Large intestine (tissue), 12 donors: ENCODE measurements at places on chromosomes 4 and X. TPM values are rescaled to one million over a fixed set of nuclear protein-coding genes. Genes with fewer than 3 reads are reported as not detected.

The CCDC120 gene
- polyA plus RNA-seq: 27.3 TPM

DNA sequence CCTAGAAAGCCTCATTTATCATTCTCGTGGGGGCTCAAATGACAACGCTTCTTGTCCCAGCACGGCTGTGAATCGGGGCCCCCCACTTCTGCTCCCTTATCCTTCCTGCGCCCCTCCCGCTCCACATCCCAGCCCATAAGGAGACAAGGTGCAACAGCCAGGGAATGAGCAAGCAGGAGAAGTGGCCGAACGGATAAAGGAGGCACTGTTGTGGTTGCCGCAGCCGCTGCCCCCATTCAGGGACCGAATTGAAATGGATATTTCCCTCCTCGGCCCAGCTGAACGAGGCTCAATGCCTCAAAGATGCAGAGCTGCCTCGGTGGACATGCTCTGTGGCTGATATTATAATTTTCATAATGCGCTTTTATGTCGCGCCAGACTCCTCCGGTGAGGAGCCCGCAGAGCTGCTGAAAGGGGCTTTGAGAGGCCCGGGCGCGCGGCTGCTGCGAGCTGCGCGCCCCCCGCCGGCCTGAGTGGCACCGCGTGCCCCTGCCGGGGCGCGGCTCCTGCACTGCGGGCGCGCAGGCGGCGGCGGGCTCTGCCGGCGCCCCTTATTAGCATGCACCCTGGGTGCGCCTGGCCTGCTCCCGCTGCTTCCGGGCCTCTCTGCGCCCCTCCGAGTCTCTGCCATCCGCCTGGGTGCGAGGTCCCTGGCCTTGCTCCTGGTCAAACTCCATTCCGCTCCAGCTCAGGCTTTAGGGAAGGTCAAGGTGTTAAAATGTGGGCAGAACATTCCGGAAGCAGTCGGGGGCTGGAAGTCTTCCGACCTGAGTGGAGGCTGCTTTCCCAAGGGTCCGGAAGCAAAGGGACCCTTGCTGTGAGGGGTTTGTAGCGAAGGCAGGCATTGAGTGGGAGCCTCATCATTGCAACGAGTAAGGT is 68.2 kb upstream of the TMEM33 start:
- no peak for DNase-seq

The SLC6A14 gene
- polyA plus RNA-seq: 1.1 TPM

DNA sequence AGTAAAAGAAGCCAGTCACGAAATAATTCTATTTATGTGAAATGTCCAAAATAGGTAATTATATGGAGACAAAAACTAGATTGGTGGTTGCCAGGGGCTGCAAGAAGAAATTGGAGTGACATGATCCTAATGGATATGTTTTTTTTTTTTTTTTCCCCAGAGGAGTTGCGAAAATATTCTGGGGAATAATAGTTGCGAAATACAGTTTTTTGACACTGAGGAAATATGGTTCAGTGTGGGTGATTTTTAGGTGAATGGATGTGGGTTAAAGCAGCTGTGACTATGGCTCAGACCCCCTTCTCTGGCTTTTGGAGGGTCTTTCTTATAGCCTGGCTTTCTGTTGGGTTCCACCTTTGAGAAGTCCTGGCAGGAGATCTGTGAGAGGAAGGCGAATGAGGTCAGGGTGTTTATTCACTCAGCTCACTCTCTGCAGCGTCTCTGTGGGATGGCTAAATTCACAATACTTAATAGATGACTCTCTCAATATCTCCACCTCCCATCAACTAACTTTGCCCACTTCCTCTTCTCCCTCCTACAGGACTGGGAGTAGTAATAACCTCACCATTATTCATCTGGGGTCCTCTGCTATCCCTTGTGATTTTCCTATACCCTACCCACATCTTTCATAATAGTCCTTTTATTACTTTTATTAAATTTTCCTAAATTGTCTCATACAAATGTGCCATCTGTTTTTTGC is 15.3 kb upstream of the RAB9B start:
- DNase-seq: no peak

The POF1B gene
- polyA plus RNA-seq: 47.5 TPM

GRCh38 chr4:84965553-84966381 is 723 bp downstream of the WDFY3 start:
- DNase-seq: peak; percentile 69

The MND1 gene
- polyA plus RNA-seq: 6.8 TPM

DNA sequence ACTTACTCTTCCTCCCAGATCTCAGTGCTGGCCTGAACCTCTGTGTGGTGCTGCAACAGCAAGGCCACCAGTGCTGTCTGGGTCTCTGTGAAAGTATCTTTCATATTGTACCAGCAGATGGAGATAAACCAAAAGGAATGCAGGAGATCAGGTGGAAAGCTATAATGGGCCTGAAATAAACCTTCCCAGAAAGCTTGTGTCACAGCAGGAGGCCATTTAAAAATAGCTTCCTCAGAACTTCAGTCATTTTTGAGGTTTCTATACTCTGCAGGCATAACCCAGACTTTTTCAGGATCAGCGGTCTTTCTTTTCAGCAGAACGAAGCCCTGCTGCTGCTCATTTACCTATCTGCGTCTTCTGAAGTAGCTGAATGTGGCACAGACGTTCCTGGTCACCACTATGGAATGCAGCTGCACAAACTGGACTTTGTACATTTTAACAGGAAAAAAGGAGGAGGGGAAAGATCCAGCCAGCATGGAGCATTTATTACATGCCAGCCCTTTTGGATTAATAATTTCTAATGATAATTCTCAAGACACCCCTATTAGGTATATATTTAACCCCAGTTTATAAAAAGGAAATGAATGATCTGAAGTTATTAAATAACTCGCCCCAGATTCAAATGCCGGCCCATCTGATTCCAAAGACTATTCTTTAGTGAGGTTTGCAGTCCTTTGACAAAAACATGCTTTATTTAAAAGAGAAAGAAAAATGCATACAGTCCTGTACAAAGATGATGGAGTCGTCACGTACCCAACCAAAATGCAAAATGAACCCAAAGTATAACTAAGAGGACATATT is 119.7 kb downstream of the NFKB1 start:
- peak; percentile 86 for DNase-seq

DNA sequence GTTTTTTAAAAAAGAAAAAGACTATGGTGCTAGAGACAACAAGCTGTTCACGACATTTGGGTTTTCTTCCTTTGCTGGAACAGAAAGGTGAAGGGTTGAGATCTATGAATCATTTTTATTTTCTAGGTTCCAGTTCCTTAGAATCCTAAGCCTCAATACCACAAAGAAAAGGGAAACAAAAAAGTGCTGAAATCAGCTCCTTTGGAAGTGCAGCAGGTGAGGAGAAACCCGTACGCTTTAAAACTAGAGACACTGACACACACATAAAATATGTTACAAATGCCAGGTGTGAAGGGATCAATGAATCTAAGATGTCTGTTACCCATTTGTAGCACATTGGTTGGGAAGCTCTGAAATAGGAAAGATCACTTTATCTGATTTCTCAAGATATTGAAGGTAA is 125.2 kb downstream of the AREG start:
- no peak for DNase-seq

GRCh38 chrX:147174591-147174990 is 360.0 kb upstream of the CXorf51A start:
- no peak for DNase-seq

GRCh38 chr4:103075894-103076746 is 441 bp downstream of the SLC9B2 start:
- peak; percentile 78 for DNase-seq

DNA sequence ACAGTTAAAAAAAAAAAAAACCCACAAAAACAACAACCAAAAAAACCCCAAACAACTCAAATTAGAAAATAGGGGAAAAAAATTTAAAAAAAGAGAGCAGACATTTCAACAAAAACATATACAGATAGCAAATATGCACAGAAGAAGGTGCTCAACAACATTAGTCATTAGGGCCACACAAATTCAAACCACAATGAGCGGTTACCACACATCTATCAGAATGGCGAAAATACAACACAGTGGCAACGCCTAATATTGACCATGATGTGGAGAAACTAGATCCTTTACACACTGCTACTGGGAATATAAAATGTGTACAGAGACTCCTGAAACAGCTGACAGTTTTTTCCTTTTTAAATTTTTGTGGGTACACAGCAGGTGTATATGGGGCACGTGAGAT is 19.4 kb downstream of the LYAR start:
- no peak for DNase-seq

- no peak for DNase-seq
These were observed 101.5 kb downstream of the DHX15 start for GRCh38 chr4:24482871-24483270.

The CDX4 gene
- not detected for polyA plus RNA-seq

The CEP44 gene
- polyA plus RNA-seq: 22.2 TPM

The IGFBP7 gene
- polyA plus RNA-seq: 90.4 TPM

DNA sequence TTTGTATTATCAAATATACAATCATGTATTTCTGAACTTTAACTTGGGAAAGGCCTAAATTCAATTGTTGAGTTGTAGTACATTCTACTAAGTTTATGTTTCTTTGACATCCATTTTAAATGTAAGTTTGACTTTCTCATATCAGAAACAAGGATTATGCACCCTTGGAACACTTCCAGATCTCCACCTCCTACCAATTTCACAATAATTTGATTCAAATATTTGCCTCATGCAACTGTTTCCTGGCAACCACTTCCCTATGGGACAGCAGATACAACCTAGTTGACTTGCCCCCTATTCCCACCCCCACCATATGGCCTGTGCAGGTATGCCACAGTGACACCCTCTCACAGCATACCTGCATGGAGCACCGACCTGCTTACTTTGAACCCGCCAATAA is 506.4 kb upstream of the PABPC4L start:
- no peak for DNase-seq

GRCh38 chrX:29490606-29491005 is 724.8 kb upstream of the MAGEB2 start:
- no peak for DNase-seq

DNA sequence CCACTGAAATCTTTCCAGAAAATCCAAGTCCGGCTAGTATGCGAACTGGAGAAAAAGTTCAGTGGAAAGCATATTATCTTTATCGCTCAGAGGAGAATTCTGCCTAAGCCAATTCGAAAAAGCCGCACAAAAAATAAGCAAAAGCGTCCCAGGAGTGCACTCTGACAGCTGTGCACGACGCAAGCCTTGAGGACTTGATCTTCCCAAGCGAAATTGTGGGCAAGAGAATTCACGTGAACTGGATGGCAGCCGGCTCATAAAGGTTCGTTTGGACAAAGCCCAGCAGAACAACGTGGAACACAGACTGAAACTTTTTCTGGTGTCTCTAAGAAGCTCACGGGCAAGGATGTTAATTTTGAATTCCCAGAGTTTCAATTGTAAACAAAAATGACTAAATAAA is 34.4 kb downstream of the STX18 start:
- no peak for DNase-seq

GRCh38 chrX:120499301-120500072 is 30.4 kb upstream of the LAMP2 start:
- DNase-seq: no peak

DNA sequence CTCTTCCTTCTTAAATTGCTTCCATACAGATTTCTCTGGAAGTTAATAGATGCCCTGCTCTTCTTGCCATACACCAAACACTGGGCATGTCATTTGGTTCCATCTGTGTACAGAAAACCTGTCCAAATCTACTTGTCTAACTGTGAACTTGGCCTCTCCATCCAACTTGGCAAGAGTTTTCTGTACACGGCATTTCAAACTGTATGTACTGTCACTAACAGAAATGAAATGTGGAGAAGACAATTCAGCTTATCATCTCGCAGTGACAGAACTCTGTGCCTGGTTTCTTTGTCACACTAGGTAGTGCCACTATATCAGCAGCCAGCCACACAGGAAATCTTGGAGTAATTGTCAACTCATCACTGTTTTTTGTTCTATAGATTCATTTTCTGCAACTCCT is 58.2 kb downstream of the CXXC4 start:
- DNase-seq: no peak

- DNase-seq: peak; percentile 16
These were observed 174.9 kb downstream of the CHIC2 start for GRCh38 chr4:53889326-53890055.

GRCh38 chrX:103330681-103331288 is 746 bp downstream of the TCEAL7 start:
- no peak for DNase-seq

GRCh38 chrX:111262086-111262485 is 8.2 kb downstream of the CAPN6 start:
- DNase-seq: no peak

DNA sequence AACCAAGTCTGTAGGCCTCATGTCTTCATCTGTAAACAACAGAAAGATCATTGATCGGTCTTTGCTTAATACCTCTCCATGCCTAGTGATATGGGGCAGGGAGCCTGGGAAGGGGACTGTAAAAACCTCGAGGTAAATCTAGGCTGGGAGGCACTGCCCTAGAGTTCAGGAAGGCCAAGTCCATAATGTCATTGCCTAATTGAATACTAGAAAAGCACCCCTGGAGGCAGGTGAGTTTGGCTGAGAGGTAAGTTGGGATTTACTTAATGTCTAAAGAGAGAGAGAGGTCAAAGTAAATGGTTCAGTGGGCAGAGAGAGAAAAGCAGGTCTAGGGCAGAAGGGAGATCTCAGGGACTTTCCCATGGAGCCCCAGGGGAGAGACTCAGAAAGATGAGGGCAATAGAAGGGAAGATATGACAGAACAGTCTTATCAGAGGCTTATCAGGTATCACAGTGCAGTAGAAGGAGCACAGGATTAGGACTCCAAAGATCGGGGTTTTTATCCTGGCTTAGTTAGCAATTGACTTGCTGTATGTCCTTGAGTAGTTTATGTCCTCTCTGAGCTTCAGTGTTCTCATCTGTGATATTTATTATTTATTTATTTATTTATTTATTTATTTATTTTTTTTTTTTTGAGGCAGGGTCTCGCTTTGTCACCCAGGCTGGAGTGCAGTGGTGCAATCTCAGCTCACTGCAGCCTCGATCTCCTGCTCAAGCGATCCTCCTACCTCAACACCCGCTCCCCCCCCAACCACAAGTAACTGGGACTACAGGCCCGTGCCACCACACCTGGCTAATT is 85.2 kb downstream of the SLC16A2 start:
- no peak for DNase-seq

The ASMT gene
- polyA plus RNA-seq: not detected

GRCh38 chr4:74364652-74365491 is at the start of gene EREG:
EREG (plus strand) TSS chr4:74365145; CDS start chr4:74365309, 164 bp downstream.
- DNase-seq: peak; percentile 82

DNA sequence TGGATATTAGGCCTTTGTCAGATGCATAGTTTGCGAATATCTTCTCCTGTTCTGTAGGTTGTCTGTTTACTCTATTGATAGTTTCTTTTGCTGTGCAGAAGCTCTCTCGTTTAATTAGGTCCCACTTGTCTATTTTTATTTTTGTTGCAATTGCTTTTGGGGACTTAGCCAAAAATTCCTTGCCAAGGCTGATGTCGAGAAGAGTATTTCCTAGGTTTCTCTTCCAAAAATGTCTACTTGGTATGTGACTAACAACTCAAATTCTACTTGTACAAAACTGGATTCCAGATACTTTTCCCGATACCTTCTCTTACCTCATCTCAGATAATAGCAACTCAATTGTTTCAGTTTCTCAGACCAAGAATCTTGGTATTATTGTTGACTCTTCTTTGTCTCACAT is 142.4 kb upstream of the GLRA2 start:
- DNase-seq: no peak

The ASB9 gene
- 3.8 TPM for polyA plus RNA-seq

DNA sequence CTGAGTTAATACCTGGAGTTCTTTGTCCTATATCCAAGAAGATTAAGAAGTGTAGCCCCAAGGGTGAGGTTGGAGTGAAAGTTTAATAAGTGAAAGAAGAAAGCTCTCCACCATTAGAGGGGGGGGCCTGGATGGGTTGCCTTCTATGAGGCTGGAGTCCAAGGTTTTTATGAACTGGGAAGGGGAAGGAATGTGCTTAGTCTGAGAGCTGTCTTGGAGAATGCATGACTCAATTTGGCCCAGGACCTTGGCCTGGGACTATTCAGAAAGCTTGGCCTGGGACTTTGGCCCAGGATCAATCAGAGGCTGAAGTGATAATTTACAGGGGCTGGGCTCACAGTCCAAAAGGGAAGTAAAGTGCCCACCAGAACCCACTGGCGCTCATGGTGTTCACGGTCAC is 1049.0 kb upstream of the GRIA3 start:
- DNase-seq: no peak
